ENCODE measurements at places on chromosomes 6 and 20.

DNA sequence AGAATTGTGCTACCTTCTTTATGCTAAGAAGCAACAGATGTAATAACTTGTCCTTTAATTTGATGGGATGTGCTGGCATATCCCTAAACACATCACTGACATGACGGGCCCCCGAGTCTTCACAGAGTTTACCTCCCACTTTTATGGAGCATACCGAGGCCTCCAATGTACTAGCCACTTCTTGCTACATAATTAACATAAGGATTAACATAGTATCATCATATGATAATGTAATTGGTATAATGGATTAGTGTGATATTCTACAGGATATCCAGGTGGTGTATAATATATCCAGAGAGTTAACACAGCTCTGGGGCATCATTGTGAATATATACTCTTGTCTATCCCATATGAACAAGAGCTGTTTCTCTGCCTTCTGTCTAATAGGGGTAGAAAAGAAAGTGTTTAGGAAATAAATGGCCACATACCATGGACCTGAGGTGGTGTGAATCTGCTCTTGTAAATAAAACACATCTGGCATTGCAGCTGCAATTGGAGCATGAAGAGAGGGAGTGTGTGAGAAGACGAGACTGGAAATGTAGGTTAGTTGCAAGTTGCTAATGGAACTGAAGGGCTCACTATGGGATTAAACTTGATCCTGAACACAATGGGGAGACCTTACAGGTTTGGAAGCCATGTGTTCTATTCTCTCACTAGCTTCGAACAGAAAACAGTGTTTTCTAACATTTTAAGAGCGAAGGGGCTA lies 102.3 kb downstream of the IYD start:
- DNase-seq, result no peak

DNA sequence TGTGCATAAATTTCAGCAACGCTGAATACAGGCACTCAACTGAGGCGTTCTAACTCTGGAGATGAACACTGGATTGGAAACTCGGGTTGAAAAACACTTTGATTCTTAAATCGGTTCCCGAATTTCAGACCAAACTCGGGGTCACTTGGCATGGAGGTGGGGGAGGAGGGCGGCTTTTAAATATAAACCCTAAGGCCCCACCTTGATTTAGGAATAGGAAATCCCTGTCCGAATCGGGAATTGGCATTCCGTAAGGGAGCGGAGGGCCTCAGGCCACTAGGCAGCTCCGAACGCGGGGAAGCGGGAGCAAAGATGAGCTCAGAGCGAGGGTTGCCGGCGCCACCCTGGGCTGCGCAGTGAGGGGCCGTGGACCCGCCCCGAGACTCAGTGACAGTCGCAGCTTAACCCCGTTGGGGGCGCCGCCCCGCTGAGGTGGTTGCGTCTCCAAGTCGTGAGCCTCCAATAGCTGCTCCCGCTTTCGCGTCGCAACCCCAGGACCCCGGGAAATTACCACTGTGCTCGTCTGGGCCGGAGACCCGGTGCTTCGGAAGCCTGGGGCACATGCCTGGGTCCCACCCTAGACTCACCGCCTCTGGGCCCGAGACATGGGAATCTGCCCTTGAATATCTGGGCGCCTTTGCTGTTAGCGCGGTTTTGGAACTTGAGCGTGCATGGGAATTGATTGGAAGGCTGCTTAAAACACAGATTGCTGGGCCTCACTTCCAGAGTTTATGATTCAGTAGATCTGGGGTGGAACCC lies 4.6 kb upstream of the SIM1 start:
- no peak for DNase-seq

DNA sequence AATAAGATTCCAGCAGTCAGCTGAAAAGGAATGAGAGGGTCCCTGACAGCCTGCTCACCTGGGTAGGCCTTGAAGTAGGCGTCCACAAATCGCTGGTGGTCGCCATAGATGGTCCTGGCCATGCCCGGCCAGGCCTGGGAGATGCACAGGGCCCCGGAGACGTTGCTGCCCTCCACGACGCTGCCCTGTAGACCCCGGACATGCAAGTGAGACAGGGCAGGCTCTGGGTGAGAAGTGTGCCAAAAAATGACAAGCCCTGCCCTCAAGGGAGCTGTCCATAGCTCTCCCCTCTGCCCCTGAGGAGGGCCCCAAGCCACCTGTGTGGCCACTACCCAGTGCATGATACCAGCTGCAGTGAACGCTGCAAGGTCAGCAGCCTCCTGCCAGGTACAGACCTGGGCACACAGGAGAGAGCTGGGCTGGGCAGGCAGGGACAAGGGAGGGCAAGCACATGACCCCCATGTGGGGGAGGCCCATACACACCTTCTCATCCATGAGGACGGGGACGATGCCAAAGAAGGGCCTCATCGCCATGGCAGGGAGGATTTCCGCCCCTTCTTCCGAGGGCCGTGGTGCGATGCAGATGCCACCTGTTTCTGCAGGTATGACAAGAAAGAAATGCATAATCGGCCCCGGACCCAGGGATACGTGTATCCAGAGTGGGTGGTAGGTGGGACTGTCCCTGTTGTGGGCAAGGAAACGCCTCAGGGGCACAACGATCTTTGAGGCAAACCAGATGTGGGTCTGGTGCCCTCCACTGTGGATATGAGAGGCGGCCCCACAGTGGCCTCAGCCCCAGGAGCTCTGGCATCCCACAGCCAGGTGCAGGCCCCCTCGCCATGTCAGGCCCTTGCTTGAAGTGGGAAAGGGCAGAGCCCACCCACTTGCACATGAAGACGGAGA lies 21.2 kb upstream of the APMAP start:
- no peak for DNase-seq

- peak; percentile 57 for DNase-seq
Measured at GRCh38 chr6:41503827-41504465, 42.2 kb upstream of the FOXP4 start.

GRCh38 chr6:159074120-159074684 lies 29.4 kb upstream of the TAGAP start:
- peak; percentile 55 for DNase-seq

DNA sequence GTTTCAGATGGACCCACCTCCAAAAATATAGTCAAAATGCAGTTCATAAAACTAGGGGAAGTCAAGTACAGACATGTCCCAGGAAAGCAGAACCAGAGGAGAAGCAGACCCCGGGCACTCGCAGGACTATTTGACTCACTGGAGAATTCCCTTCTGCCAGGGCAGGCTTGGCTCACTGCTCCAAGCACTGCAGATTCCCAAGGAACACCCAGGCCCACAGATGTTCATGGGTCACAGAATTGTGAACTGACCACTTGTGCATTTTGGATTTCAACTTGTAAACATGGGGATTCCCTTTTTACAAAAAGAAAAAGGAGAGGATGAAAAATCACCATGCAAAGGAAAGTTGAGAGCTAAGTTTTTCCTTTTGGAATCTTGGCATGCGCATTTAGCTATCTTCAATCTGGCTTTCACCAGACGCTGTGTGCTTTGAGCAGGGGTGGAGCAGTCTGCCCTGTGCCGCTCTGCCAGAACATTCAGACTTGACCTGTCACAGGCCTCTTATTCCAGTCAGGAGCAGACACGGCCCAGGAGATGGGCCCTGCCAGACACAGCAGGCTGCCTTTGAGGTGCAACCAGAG lies 237.5 kb upstream of the TAB2 start:
- DNase-seq, result peak; percentile 53

GRCh38 chr6:17278289-17279063 lies 2.7 kb upstream of the RBM24 start:
- peak; percentile 39 for DNase-seq

- no peak for DNase-seq
Measured at GRCh38 chr20:60171313-60171712, 213.1 kb downstream of the CDH26 start.

- no peak for DNase-seq
Measured at GRCh38 chr20:48703511-48704219, 124.1 kb downstream of the PREX1 start.

GRCh38 chr6:158752613-158753012 lies 66.6 kb downstream of the EZR start:
- DNase-seq, result no peak

- DNase-seq, result no peak
Measured at GRCh38 chr6:134995536-134995935, 45.6 kb upstream of the ALDH8A1 start.

GRCh38 chr6:49406250-49406970 lies 56.6 kb downstream of the MMUT start:
- peak; percentile 21 for DNase-seq

DNA sequence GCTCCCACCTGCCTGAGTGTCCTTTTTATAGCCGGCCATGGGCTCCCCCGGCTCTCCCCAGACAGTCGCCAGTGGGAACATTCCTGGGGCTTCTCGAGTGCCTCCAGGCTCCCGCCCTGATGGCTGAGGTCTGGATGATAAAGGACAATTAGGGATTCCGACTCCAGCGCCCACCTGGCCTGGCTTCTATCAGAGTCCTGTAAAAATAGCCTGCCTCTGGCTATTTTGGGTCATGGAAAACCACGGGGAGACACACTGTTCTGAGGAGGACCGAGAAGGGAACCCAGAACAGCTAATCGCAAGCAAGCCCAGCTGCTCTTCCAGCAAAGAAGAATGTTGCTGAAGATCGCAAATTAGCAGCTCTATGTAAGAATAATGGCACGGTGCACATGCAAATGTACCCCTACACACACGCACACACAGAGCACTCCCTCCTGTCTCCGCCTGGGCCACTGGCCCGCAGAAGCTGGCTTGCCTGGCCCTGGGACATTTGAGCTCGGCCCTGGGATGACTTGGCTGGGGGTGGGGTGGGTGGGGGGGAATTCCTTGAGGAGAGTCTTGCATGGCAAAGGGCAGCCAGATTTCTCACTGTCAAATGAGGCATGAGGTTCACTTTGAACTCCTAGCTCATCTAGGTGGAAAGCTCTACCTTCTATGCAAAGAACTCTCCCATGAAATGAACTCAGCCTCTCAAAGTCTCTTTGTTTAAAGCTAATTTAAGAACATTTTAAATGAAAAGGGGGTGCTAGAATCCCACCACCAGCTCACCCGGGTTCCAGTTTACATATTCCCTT lies 55.3 kb downstream of the CTCFL start:
- DNase-seq, result no peak

Measured in iris pigment epithelial cell (primary cell).